Kidney epithelial cell (primary cell): ENCODE measurements at places on chromosomes 1 and 21. TPM values are rescaled to one million over a fixed set of nuclear protein-coding genes. Genes with fewer than 3 reads are reported as not detected.
A peak's percentile ranks its signal among the peaks of the same experiment; 100 is the strongest.

GRCh38 chr1:89802051-89802450 is 18.8 kb upstream of the LRRC8D start:
- no peak for DNase-seq

GRCh38 chr1:53678938-53679825 is 59.8 kb downstream of the GLIS1 start:
- DNase-seq = no peak

Gene RRP1B
- 44.7 and 47.4 TPM in 2 replicates for total RNA-seq

DNA sequence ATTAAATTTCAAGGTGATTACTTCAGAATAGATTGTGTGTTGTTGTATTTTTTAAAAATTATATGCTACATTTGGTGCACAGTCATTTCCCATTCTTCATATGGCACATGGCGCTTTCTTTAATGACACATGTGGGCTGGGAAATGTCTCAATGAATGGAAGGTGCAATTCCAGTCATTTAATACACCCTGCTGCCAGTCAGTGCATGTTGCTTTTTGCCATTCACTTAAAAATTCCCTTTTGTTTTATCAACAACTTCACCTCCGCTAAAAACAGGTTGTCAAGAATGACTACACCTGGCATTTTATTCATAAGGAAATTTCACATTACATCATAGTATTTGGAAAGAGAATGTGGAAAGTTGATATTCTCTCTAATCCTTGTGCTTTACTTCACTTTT is 716.4 kb upstream of the ADAMTS5 start:
- no peak for DNase-seq

DNA sequence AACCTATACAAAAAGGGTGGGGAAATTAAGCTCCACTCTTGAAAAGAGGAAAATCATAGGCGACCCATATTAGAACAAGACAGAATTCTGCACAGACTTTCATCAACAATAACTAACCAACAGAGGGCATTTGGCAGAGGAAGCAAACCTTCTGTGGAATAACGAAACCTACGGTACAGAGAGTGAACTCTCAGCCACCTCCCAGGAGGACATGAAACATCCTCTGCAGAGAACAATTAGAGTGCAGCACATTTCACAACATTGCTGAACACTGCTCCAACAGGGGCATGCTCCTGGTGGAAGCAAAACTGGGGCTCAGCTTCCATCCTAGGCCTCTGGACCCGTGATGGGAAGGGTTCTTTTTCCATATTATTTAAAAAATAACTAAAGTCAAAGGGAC is 110.9 kb downstream of the KCNJ15 start:
- DNase-seq = no peak

DNA sequence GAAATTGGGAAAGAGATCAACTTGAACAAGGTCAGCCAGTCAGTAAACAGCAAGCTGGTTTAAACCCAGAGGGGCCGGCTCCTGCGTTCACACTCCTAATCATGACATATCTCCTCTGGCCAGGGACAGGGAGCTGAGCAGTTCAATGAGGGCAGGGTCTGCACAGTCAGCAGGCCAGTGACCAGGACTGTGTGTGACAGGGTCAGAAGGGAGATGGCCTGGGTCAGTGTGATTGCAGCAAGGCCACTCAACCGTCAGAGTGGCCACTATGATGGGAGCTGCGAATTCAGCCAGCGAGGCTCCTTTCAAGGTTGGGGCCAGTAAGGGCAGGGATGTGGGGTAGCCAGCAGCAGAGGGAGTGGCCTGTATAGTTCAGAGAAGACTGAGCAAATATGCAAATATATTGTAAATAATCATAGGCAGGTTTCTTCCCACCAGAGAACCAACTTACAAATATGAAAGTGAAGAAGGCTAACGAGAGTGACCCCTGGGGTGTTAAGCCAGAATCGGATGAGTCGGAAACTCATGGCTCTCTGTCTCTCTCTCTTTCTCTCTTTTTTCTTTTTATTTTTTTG is 20.0 kb downstream of the NOL9 start:
- DNase-seq = no peak

GRCh38 chr1:40884055-40884795 is 22.1 kb upstream of the CITED4 start:
- DNase-seq = no peak

Gene FMN2
- total RNA-seq = 0.33 and 1.6 TPM in 2 replicates

Gene PEAR1
- 10.3 and 17.1 TPM in 2 replicates for total RNA-seq

- DNase-seq = no peak
These were observed 7.3 kb downstream of the SMAP2 start for GRCh38 chr1:40380817-40381216.

GRCh38 chr1:87219626-87220025 is 109.1 kb upstream of the LMO4 start:
- DNase-seq = no peak

Gene OR2T33
- total RNA-seq = not detected in 2 replicates

DNA sequence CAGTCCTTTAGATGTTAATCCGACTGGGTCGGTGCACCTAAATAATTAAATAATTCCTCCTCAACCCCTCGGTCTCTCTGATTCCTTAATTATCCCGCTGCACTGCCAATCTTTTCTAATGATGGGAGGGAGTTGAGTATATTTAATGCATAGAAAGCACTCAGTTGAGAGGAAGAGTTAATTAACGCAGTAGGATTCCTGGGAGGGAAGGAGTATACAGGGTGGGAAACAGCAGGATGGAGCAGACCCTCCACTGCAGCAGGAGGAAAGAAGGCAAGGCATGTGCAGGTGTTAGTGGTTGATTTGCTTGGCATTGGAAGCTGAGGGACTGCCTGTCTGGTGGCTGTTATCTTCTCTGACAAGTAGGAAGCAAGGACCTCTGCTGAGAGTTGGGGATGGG is 9.9 kb upstream of the REN start:
- DNase-seq = no peak

DNA sequence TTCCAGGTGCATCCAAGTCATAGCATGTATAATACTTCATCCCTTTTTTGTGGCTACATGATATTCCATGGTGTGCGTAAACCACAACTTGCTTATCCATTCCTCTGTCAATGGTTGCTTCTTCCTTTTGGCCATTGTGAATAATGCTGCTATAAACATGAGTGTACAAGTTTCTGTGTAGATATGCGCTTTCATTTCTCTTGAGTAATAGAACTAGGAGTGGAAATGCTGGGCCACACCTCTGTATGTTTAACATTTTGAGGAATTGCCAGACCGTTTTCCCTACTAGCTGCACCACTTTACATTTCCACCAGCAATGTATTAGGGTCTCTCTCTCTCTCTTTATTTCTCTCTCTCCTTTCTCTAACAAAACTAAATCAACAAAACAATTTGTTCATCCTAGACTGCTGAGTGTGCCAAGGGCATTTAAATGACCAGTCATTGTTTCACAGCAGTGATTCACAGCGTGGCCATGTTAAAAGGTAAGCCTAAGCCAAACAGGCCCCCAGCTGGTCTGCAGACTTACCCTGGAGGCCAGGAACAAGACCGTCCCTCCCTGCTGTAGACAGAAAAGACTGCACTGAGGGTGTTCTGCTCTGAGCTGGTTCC is 53.2 kb upstream of the LYST start:
- peak; percentile 67 for DNase-seq

GRCh38 chr1:93692026-93692425 is 10.4 kb upstream of the BCAR3 start:
- no peak for DNase-seq

- no peak for DNase-seq
These were observed 31.1 kb downstream of the DLGAP3 start for GRCh38 chr1:34898330-34898761.

- no peak for DNase-seq
These were observed at the start of gene FMO2 for GRCh38 chr1:171185091-171185490. FMO2 (plus strand) TSS chr1:171185300; CDS start chr1:171185714, 414 bp downstream.

DNA sequence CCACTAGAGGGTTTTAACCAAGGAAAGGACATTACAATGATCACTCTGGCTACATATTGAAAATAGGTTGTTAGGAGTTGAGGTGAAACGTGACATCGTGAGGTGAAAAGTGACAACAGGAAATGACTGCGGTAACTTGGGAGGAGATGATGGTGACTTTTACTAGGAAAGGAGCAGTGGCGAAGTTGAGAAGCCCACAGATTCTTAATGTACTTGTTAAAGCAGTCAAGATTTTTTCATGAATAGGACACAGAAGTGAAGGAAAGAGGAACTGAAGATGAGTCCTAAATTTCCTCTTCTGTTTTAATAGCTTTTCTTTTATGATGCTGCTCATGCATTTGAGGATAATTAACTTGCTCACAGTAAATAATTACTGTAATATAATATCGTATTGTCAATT is 59.5 kb downstream of the OMA1 start:
- DNase-seq = no peak

- no peak for DNase-seq
These were observed 30.5 kb downstream of the SOX13 start for GRCh38 chr1:204103431-204103741.

- no peak for DNase-seq
These were observed 2.4 kb downstream of the ECHDC2 start for GRCh38 chr1:52919051-52919722.

Gene C8B
- total RNA-seq = not detected in 2 replicates

DNA sequence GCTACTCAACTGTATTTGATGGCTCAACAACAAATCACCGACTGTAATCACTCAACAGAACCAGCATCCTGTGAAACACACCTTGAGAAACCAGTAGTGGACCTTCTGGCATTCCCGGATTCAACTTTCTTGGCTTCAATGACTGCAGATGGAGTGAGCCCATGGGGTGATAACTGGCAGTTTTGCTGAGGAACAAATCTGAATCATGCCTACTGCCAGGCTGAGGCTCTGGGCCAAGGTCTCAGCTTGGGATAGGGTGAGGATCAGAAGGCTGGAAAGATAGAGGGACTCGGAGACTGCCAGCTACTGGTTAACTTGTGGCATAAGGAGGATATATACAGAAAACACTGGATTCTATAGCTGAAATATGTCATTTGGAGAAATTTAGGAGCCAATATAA is 63.5 kb upstream of the DIRAS3 start:
- DNase-seq = no peak

- DNase-seq = no peak
These were observed 1.7 kb upstream of the ANGPTL7 start for GRCh38 chr1:11187494-11187893.

Gene RNU1-1
- total RNA-seq = under 0.01 TPM in 2 replicates

DNA sequence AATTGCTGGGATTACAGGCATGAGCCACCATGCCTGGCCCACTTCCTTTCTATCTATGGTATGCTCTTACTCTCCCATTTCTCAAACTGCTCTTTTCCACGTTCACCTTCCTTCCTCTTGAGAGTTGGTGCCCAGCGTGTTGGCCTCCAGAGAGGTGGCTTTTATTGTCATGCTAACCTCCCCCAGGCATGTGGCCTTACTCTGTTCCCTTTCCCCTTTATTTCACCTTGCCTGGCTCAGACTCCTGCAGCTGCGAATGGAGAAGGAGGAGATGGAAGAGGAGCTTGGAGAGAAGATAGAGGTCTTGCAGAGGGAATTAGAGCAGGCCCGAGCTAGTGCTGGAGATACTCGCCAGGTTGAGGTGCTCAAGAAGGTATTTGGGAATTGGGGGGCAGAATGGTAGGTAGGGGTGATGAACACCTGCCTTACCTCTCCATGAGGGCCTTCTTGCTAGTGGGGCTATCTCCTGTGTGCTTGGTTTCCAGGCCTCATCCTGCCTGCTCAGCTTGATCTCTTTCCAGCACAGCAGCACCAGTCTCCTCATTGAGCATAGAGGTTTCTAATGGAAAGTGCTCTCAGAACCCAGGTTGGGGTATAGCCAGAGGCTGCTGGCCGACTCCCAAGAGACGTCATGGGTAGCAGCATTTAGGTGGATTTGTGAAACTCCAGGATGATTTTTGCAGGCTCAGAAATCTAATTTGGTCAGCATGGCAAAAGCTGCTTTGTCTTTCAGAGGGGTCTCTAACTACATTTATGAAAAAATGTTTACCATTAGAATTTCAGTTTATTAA is 13.2 kb upstream of the TUFT1 start:
- DNase-seq = no peak

- no peak for DNase-seq
These were observed 7.7 kb upstream of the BCAS2 start for GRCh38 chr1:114589122-114589521.

DNA sequence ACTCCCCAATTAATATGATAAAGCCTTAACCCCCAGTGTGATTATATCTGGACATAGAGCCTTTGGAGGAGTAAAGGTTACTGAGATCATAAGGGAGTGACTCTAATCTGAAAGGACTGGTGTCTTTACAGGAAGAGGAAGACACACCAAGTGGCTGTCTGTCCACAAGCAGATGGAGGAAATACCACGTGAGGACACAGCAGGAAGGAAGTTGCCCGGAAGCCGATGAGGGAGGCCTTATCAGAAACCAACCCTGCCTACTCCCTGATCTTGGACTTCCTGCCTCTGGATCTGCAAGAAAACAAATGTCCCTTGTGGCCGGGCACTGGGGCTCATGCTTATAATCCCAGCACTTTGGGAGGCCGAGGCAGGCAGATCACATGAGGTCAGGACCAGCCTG is 110.3 kb upstream of the CHRM3 start:
- no peak for DNase-seq

GRCh38 chr1:23405946-23406345 is 18.6 kb downstream of the TCEA3 start:
- DNase-seq = no peak

Gene PRELP
- under 0.01 TPM in 1 of 2 replicates, not detected in the other for total RNA-seq

DNA sequence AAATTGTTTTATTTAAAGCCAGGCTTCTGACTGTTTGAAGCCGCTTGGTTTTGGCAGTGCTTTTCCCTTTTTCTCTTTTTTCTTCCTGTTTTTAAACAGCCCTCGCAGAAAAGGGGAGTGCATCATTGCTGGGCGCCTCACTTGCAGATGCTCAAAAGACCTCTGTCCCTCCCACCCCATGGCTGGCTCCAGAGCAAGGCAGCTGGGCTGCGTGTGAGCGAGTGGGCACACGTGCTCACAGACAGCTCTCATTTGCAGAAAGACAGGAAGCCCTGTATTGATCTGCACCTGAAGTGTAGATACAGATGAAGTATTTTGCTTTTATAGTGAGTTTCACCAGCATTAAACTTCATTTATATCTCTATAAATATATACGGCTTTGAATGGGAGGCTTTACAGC is 8.8 kb downstream of the TNR start:
- DNase-seq = no peak

- no peak for DNase-seq
These were observed 79.2 kb downstream of the PROX1 start for GRCh38 chr1:214066936-214067335.
